ENCODE measurements at places on chromosomes 16 and 17.
A peak's percentile ranks its signal among the peaks of the same experiment; 100 is the strongest.

GRCh38 chr17:53630638-53631037 is 192.1 kb upstream of the KIF2B start:
- DNase-seq = no peak

- no peak for DNase-seq
Observed at GRCh38 chr16:60259956-60260355, 1525.8 kb upstream of the GOT2 start.

GRCh38 chr17:21283482-21284318 is 811 bp upstream of the MAP2K3 start:
- peak; percentile 59 for DNase-seq

GRCh38 chr16:82136956-82137821 is 32.8 kb downstream of the MPHOSPH6 start:
- DNase-seq = no peak

DNA sequence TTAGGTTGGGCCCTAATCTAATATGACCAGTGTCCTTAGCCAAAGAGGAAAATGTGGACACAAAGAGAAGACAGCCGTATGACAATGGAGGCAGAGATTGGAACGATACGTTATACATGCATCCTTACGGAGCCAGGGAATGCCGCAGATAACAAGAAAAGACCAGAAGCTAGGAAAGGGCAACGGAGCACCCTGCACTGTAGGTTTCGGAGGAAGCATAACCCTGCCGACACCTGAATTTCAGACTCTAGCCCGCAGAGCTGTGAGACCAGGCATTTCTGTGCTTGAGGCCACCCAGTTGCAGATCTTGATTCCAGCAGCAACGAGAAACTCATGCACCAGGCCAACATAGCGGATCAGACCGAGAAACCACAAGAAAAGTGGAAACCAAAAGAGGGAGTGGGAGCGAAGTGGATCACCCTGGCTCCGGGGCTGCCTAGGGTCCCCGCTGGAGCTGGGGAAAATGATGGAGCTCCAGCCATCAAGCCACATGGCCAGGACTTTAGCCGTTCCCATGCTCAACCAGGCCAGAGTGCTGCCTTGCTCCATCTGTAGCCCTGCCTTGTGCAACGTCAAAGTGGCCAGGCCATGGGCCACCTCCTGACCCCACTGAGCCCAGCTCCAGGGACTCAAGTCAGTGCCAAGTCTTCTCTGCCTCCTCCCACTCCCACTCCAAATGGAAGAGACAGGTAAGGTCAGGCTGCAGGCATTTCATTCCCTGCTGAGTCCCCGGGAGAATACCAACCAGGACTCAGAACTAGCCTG is 51.7 kb upstream of the RPL38 start:
- no peak for DNase-seq

- DNase-seq = peak; percentile 10
Observed at GRCh38 chr16:29994600-29995323, 655 bp downstream of the HIRIP3 start.

DNA sequence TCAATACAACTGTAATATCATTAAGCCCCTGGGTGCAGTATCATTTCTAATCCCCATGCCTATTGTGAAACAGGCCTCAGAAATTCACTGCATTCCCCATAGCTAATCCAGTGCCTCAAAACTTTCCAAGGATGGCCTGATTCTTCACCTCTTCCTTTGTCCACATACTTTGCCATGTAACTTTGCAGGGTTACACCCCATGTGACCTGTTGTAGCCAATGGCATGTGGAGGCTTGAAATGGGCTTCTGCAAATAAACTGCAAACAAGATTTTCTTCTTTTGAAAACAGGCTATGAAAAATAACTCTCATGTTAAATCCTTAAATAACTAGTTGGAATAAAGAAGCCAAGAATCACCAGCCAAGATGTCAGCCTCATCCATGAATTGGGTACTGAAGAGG is 35.9 kb downstream of the ABCA10 start:
- DNase-seq = no peak

GRCh38 chr16:29962344-29962994 is 590 bp downstream of the TMEM219 start:
- peak; percentile 84 for DNase-seq

- DNase-seq = no peak
Observed at GRCh38 chr16:89407282-89407924, 83.0 kb downstream of the ANKRD11 start.

DNA sequence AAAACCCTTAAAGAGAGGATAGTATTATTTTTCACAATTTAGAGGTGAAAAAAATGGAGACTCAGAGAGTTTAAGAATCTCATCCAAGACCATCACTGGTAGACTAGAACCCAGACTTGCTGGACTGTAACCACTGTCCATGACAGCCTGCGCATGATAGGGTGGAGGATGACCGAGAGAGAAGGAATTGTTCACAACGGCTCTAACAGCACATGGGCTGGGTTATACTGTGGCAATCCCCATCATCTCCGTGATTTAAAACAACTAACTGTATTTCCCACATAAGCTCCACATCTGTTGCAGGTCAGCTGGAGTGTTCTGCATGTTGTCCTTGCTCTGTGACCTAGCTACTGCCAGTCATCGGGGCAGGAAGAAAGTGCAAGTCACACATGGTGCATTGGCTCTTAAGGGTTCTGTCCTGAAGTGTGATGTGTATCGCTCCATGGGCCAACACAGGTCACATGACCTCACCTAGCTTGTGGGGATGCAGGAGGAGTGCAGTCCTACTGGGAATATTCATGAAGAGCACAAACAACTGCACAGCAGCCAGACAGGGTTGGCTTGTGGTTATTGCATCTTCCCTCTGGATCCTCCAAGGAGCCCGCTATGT is 131.2 kb upstream of the MPHOSPH6 start:
- no peak for DNase-seq

GRCh38 chr16:49581630-49582298 is 208.2 kb downstream of the C16orf78 start:
- DNase-seq = no peak

GRCh38 chr17:62963296-62963695 is 2.7 kb upstream of the TANC2 start:
- no peak for DNase-seq

DNA sequence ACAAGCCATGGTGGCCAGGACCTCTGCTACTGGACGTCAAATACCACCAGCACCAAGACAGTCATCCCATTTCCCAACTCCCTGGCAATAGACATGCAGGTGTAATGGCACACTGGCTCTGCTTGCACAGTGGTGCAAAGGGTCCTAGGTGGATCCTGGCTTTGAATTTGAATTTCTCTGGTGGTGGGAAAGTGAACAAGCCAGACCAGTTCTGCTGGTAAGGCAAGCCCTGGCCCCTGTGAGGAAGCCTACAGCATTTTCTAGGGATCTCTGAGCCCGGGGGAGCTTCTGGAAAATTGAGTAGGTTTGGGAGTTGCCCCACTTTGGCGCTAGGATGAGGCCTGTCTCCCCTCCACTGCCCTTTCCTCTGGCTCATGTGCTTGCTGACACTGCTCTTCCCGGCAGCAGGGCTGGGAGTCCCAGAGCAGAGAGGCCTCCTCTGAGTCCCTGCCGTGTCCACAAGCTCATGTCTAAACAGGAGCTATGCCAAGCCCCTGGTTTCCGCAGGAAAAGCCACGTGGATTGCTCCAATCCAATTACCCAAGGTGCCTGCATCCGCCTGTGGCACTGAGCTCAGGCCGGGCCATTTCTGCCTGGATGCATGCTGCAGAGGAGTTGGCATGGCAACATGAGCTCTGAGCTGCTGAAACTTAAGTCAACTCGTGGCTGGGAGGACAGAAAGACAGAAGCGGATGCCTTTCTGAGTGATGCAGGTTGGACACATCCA is 67.0 kb downstream of the PRMT7 start:
- DNase-seq = no peak

GRCh38 chr16:26118575-26118974 is 426.8 kb downstream of the HS3ST4 start:
- DNase-seq = no peak

GRCh38 chr17:82003411-82004381 is 19.0 kb downstream of the CENPX start:
- DNase-seq = no peak

DNA sequence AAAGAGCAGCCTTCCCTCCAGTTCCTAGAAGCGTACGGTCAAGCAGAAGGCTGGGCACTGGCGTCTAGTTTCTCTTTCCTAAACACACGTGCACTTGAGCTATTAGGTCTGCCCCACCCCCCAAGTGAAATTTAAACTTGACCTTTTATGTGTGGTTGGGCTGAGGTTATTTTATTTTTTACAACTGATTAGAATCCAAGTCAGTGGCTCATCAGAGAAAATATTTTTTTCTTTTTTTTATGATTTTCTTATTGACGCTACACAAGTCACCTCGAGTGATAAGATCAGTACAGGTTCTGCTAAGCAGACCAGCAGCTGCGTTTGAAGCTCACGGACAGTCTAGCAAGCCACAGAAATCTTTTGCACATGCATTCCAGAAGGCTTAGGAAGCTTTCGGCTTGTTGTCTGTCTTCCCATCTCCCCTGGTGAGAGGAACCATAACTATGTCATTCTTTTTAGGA is 95.1 kb downstream of the ZFHX3 start:
- DNase-seq = no peak

GRCh38 chr16:50719401-50720337 is 22.2 kb upstream of the CYLD start:
- DNase-seq = no peak

- peak; percentile 96 for DNase-seq
Observed at GRCh38 chr17:45353043-45353442, 36.2 kb upstream of the MAP3K14 start.

GRCh38 chr17:68657576-68657975 is 56.4 kb upstream of the FAM20A start:
- DNase-seq = no peak

DNA sequence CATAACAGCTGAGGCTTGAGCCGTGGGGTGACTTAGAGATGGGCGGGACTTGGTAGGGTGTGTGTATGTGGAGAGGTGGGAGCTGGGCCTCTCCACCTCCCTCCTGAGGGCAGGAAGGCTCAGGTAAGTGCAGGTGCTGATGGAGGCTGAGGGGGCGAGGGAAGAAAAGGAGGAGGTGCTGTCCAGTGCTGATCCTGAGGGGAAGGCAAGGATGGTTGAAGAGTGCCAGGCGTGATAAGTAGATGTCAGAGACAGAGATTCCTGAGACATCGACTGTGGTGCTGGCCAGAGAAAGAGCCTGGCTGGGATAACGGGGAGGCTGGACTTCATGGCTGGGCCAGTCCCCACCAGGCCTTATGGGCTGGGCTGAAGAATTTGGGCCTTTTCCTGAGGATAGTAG is 159.1 kb downstream of the SDK2 start:
- no peak for DNase-seq

- no peak for DNase-seq
Observed at GRCh38 chr17:15893658-15894024, 51.3 kb upstream of the ADORA2B start.

DNA sequence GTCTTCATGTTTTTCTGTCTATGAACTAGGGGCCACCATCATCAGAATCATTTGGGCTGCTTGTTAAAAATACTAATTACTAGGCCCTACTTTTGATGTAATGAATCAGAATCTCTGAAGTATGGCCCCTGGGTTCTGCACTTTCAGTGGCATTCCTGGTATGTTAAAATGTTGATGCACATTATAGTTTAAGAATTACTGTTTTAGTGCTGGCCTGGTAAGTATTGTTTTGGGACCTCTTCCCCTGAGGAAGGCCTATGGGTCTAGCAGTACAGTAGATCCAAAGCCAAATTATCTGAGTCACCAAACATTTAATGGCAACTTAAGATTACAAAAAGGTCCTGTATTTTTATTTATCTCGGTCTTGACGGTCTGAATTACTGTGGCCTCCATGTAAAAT is 58.8 kb downstream of the AP2B1 start:
- DNase-seq = no peak

- DNase-seq = no peak
Observed at GRCh38 chr17:66910651-66911285, 53.7 kb upstream of the CACNG4 start.

- DNase-seq = no peak
Observed at GRCh38 chr17:69230939-69231338, 2.3 kb upstream of the ABCA10 start.

- peak; percentile 97 for DNase-seq
Observed at GRCh38 chr16:50697881-50698767, 4.7 kb downstream of the NOD2 start.

- peak; percentile 55 for DNase-seq
Observed at GRCh38 chr17:31491376-31492131, 100.1 kb downstream of the RAB11FIP4 start.

DNA sequence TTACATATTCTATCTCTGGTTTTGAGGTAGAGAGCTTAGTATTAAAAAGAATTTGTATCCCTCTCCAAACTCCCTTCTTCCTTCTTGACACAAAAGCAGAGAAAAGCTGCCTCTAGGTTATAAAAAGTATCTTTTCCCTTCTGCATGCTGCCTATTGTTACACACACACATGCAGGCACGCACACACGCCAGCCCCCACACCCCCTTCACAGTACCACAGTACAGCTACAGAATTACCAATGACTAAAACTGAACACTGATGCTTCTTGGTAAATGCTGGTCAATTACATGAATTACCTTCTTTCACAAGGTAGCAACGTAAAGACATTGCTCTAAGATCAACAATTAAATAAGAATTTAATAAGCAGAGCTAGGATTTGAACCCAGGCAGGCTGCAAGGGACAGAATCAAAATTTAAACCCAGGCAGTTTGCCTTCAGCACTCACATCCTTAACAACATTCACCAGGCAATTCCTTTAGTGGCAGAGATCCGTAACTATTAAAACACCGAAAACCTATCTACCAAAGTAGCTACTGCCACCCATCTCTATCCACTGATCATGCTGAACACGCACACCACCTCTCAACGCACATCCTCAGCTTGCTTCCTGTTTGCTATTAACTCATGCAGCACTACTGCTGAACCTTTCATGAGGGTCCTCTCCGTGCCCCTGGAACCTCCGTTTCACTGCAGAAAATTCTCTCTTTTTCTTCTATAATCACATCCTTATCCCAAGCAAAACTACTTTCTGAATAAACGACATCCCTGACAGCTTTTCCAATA is 37.8 kb downstream of the YWHAE start:
- peak; percentile 21 for DNase-seq

DNA sequence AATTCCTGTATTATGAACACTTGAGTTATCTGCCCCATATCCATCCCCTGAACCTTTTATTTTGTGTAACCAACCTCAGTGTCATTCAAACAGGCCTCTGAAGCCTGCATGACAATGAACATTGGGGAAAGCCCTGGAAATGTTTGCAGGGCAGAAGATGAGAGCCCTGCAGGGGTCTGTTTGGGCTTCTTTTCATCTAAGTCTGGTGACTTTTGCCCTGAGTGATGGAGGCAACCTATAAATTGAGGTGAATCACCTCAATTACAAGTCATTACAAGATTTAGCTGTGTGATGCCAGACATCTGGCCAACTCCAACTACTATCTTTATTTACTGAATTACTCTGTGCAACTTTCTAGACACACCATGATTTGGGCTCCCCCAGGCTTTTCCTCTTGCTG is 189.2 kb downstream of the MAF start:
- DNase-seq = no peak

DNA sequence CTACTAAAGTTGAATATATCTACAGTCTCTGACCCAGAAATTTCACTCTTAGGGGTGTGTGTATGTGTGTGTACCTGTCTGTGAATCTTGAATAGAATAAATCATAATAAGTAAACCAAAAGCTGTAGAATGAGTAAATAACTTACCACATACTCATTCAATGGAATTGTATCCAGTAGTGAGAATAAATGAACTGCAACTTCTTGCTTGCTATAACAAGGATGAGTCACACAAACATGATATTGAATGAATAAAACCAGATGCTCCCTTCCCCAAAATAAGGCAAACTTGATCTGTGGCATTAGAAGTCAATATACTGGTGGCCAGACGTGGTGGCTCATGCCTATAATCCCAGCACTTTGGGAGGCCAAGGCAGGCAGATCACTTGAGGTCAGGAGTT is 259.8 kb upstream of the MON1B start:
- DNase-seq = no peak

Measured in inflammatory macrophage treated with lipopolysaccharide for 4 hours (primary cell).